ENCODE measurements at places on chromosomes 4 and X.

GRCh38 chr4:183285886-183286285 is 34.2 kb downstream of the CLDN22 start:
- DNase-seq = no peak

GRCh38 chrX:129651756-129652564 is 2.8 kb downstream of the APLN start:
- DNase-seq = no peak

- DNase-seq = peak; percentile 18
Observed at GRCh38 chr4:88130544-88131305, 27.7 kb downstream of the ABCG2 start.

GRCh38 chr4:122674371-122674770 is 53.5 kb upstream of the IL21 start:
- no peak for DNase-seq

DNA sequence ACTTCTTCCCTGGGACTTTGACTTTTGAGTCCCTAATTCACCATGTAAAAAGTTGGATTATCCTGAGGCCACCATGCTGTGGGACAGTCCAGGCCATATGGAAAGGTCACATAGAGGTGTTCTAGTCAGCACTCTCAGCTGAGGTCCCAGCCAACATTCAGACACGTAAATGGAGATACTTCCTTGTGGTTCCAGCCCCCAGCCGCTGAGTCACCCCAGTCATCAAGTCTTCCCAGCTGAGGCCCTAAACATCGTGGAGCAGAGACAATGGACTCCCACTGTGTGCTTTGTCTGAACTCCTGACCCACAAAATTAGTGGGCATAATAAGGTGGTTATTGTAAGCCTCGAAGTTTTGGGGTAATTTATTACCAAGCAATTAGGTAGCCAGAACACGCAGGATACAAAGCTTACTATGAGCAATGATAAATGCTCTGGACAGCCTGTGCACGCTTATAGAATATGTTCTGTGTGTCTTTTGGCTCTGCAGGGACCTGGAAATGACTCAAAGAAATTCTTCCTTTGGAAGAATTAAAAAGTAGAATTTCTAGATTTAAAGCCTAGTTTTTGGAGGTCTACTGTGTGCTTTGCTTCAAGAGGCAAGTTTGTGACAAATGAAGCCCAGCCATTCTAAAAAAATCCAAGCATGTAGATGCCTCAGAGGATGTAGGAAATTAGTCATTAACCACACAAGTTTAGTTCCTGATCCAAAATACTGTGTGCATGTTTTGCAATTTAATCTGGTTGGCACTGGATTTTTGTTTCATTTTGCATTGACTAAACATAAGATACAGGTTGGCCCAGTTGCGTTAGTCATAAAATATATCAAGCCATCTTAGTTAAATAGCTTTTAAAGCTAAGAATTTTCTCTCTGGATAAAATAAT is 33.2 kb upstream of the SLC9A7 start:
- peak; percentile 89 for DNase-seq

- peak; percentile 80 for DNase-seq
Observed at GRCh38 chrX:20265221-20265725, 1.4 kb downstream of the RPS6KA3 start.
